ENCODE measurements at places on chromosomes 7 and 10.
A peak's percentile ranks its signal among the peaks of the same experiment; 100 is the strongest.

GRCh38 chr7:149859876-149860275, 13.9 kb upstream of the ATP6V0E2 start:
- DNase-seq = no peak

GRCh38 chr7:79504607-79505389, 51.3 kb upstream of the MAGI2 start:
- no peak for DNase-seq

DNA sequence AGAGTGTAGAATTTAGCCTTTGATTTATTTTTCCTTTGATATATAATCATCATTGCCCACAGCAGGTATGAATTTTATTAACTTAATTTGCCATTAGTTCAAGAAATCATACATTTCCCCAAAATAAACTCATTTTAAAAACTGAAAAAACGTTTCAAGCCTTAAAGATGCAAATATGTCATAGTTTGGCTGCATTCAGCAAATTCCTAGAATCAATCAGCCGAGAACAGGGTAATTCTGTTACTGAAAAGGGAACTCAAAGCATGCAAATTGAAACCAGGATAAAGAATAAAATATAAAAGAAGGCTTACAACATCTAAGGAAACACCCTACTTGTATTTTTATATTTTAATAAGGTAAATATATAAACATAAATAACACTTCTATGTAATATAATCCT, 233.8 kb upstream of the PRKCQ start:
- DNase-seq = no peak

DNA sequence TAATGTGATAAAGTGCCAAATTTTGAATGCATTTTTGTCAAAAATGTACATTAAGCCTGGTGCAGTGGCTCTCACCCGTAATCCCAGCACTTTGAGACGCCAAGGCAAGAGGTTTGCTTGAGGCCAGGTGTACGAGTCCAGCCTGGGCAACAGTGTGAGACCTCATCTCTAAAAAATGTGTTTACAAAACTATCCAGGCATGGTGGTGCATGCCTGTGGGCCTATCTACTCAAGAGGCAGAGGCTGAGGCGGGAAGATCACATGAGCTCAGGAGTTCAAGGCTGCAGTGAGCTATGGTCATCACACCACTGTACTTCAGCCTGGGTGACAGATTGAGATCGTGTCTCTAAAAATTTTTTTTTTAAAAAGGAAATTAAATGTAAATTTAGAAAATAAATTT, 18.5 kb upstream of the MGMT start:
- no peak for DNase-seq

DNA sequence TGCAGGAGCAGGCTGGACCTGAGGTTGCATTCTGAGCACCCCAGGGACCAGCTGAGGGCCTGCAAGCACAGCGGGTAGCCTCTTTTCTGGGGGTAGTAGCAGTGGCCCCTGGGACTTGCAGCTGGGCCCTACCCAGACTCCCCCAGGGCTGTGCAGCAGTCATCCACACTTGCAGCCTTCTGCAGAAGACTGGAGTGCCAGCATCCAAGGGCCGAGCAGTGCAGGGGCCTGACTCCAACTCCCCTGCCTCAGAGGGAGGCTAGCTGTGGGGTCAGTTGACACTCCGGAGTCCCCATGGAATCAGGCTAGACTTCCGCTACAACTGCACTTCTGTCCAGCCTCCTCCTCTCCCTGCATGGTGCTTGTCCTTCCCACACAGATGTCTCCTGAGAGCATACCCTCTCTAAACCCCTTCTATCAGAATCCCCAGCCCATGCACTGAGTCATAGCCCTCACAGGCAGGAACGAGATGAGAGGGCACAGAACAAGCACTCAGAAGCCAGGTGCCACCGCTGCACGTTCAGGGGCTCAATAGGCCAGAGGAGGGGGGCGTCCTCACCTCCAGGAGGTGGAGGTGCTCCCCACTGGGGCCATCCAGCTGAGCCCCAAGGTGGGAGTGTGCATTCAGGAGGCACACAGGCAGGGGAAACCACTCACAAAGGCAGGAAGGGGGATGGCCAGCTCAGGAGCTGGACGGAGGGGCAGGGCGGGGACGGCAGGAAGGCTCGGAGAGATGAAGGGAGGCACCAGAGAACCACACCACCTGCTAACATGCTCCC, 7.5 kb downstream of the RASGEF1A start:
- no peak for DNase-seq

- DNase-seq = peak; percentile 88
These were observed 70.4 kb upstream of the CFAP46 start for GRCh38 chr10:133012573-133013359.

- no peak for DNase-seq
These were observed 83.9 kb downstream of the CXCL12 start for GRCh38 chr10:44300666-44301649.

DNA sequence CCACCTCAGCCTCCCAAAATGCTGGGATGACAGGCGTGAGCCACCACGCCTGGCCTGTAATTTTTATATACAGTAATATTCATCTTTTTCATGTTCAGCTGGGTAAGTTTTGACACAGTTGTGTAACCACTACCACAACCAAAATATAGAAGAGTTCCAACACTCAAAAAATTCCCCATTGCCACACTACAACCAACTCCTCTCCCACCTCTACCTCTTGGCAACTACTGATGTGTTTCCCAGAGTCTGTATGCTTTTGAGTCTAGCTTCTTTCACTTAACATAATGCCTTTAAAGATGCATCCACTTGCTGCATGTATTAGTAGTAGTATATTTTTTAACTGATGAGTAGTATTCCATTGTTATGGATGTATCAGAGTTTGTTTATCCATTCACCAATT, 90.7 kb downstream of the SRPK2 start:
- DNase-seq = no peak

DNA sequence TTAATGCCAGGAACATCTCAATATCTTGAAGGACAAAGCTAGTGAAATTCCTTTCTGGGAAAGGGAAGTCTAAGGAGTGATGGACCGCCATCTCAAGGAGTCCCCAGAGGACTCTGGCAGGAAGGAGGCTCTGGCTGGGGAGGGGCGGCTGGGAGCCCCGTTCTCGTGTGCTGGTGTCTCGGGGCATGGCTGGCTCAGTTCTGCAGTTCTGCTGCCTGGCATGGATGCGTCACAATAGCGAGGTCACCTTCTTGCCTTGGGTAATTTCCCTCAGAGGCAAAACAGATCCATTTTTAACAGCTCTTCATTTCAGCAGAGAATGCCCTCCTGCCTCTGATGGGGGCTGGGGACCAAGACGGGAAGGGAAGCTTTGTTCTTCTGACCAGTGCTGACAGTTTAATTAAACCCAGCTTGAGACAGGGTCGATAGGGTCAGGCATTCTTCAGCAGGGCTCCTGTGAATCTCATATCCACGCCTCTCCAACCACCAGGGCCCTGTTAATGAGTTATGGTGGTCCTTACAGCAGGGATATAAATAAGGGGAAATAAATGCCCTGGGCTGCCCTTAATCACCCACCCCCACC, 35.7 kb downstream of the SLIT1 start:
- DNase-seq = no peak

DNA sequence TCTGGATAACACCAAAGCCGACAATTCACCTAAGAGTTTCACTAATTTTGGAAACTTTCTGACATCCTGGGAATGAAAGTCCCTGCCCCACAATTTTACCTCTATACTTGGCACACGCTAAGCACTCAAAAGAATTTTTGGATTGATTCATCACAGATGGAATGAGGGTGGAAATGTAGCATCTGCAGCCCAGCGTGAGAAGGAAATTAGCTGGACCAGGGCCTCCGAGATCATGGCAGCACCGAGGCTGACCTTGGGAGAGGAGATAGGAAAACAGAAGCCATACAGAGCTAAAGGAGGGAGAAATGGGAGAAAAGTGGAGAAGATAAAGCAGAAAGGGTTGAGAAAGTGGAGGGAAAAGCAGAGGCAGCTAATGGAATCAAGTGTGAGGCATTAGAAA, 606.6 kb upstream of the DPP6 start:
- DNase-seq = no peak

DNA sequence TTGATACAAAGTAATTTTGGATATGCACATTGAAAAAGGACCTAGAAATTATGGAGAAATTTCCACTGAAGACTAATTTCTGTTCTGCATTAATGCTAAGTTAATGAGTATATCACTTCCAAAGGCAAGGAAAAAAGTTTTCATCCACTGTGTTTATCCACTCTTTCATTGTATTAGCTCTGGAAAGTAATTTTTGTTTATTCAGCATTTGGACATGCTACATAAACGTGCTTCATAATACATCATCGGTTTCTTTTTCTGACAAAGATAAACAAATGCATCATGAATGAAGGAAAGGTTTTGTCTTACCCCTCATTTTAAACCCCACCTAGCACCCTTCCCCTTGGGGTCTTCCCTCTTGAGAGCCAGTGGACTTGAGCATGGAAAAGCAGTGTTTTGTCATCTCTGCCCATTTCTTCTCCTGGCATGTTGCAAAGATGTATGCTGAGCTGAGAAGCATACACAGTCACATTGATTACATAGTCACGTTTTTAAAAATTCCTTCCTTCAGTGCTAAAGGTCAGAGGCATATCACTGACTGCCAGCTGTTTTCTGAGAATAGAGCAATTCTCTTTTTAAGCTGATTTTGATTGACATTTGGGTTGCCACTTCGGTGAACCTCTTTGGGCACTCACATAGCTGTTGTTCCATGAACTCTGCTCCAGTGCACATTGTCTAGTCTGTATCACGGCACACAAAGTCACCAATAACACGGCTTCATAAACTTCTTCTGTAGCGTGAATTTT, 65.9 kb upstream of the C7orf33 start:
- DNase-seq = no peak

DNA sequence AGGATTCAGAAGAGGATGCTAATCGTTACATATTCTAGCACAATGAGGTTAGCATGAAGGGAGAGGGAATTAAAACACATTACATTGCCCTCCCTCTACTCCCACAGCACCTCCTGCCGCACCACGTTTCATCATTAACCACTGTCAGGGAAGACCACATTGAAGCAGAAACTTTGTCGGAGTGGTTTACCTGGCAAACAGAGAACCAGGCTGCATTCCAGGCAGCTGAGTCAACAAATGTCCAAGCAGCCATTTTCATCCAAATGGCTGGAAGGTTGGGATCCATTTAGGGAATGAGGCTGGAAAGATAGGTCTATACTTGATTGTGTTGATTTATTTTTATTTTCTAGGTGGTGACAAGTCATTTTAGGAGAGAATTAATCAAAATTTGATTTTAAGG, 273.6 kb downstream of the DYNC1I1 start:
- no peak for DNase-seq

DNA sequence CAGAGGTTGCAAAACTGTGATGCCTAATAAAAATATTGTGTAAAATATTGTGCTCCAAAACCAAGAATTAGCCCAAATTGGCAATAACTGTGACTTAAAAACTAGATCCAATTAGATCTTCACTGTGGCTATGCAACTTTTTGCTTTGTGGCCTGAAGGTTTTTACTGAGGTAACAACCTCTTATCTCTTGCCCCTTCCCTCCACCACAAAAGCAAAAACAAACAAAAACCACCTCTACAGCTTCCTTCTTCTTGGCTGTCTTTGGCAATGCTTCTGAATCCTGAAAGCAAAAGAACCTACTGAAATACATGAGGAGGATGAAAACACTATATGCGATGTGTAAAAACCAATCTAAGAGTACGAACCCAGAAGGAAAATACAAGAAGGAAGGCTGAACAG, 226.7 kb upstream of the MBL2 start:
- DNase-seq = no peak

DNA sequence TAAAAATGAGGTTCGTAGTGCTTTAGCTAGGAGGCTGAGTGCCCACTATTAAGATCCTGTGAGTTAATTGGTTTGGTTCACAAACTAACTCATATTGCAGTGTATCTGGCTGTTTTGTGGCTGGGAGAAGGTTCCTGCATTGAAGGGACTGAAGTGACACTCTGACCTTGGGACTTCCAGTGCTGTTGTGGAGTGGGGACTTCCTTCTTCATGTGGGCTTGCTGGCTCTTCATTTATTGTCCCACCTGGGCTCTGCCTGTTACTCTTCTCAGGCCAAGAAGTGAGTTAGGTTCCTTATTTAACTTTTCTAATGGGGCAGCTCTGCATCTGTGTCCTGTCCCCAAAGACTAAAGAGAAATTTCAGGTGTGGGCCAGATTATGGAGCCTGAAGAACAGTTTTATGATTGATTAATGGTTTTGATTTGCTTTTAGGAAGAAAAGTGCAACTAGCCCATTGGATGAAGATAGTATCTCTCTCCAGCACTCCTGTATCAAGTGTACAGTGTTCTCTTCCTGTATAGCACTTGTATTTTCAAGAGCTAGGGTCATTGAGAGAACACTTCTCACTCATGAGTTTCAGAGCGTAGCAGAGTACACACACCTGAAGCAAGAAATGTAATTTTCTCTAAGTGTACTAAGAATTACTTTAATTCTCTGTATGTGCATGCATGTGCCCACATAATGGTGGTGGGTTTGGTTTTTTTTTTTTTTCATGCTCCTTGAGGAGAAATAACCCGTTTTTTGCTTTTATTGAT, 54.8 kb downstream of the AUTS2 start:
- DNase-seq = no peak

DNA sequence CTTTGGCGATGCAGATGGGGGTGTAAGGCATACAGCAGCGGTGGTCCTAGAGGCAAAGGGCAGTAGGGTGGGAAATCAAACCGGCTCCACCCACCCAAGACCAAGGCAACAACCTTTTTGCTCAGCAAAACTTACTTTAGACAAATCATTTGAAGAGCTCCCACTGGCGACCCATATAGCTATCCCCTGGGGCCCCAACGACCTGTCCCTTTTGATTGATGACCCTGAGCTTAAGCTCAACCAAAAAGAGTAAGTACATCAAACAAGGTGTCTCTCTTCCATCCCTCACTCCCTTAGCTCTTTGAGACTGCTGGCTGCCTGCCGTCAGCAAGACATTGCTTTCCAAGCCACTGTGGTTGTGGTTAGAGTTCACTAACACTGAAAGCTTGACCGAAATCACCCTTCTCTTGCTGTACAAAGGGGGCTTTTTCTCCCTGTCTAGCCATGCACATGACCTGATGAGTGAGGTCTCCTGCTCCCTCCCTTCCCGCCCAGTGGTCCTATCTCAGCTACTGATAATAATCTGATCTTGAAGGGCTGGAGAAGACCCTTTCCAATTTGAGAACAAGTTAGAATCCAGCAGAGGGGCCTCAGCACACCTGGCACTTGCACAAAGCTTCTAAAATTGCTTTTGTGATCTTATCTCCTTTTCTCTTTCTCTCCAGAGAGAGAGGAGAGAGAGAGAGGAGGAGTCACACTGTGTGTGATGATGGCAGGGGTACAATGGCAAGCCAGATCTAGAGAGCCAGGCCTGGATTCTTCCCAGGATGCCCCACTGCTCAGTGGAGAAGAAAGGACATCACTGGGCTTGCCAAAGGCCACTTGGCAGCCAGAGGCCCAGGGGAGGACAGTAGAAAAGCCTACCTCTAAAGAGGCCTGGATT, 42.2 kb downstream of the XPNPEP1 start:
- no peak for DNase-seq

DNA sequence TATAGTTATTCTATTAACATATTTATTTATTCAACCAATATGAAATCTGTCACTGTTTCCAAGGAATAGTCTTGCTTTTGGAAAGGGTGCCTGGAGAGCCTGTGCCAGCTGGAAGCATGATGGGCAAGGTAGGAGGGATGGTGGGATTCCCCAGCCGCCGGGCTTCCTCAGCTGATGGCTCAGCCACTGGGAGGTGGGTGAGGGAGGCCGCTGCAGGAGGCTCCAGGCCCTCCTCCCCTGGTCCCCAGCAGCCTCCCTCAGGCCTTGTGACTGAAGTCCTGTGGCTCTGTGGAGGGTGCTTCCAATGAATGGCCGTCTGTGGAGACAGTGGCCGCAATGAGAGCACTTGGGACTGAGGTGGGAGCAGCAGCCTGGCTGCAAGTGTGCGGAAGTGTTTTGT, 27.0 kb downstream of the SPAG6 start:
- DNase-seq = no peak

All from suppressor macrophage (primary cell).